T47D (cell line): ENCODE measurements at places on chromosomes 16 and 17.
A peak's percentile ranks its signal among the peaks of the same experiment; 100 is the strongest.

- no peak for DNase-seq
Observed at GRCh38 chr17:80718428-80718827, 173.8 kb downstream of the RPTOR start.

DNA sequence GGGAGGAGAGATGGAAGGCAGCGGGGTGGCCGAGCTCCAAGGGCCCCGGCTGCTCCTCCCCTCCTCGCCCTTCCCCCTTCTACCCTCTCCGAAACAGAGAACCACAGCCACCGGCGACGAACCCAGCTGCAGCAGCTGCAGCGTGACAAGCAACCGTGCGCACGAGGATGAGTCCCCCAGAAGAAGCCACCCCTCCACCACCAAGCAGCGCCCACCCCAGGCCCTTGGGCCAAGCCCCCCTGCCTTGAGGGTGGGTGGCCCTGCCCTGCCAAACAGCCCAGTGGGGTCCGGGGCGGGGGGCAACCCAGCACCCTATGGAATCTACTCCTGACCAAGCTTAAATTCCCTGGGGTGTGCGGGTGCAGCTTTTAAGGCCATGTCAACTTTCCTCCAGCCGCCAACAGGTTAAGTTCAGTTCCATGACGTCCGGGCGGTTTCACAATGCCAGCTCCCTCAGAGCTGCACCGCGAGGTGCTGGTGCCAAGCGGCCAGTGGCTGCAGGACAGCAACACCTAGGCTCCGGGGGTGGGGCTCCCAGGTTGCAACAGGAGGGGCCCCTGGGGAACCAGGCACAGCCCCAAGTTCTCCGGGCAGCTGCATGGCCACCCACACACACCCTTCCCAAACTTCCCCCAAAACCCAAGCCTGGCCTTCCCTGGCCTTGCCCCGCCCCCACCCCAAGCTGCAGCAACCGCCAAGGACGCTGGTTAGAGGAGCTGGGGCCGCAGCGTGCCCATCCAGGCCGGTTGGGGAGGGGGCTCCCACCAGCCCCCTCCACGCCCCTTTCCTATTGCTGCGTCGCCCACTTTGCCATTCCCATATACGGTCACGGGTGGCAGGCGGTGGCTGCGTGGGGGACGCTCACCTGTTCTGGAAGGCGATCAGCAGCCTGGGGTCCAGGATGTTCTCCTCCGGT, 2.0 kb downstream of the CBX4 start:
- peak; percentile 81 for DNase-seq

DNA sequence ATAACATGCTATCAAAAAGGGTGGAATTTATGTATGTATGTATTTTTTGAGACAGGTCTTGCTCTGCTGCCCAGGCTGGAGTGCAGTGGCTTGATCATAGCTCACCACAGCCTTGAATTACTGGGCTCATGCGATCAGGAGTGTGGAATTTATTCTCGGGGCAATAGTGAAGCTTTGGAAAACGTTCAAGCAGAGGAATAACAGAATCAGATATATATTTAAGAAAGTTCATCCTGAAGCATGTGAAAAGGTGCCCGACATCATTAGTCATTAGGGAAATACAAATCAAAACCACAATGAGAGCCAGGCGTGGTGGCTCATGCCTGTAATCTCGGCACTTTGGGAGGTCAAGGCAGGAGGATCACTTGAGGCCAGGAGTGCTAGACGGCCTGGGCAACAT, 7.7 kb upstream of the ITGAE start:
- DNase-seq, result no peak

DNA sequence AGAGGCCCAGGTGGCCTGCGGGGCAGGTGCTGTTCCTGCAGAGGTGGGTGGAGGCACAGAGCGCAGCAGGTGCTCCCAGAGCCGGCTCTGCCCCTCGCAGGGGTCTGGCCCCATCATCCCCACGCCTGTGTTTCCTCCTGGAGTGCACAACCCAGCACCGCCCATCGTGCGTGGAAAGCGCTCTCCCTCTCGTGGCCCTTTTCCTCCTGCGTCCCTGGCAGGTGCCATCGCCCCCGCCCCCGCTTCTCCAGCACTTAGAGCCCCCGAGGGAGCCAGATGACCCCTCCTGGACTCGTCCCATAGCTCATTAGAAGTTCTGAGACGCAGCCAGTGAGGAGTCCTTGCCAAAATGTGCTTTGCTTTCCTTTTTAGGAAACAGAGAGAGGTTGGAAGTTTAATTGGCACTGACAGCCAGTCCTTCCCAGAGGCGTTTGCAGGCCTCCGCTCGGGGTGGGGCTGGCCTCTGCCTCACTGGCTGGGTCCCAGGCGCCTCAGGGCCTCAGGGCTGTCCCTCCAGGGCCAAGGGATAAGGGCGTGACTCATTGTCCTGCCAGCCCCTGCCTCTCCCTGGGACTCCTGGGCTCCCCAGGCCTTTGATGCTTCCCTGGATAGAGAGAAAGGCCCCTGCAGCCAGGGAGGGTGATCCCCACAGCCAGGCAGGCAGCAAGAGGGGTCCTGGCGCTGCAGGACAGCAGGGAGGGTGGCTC, 32.2 kb upstream of the CHMP6 start:
- DNase-seq, result no peak

DNA sequence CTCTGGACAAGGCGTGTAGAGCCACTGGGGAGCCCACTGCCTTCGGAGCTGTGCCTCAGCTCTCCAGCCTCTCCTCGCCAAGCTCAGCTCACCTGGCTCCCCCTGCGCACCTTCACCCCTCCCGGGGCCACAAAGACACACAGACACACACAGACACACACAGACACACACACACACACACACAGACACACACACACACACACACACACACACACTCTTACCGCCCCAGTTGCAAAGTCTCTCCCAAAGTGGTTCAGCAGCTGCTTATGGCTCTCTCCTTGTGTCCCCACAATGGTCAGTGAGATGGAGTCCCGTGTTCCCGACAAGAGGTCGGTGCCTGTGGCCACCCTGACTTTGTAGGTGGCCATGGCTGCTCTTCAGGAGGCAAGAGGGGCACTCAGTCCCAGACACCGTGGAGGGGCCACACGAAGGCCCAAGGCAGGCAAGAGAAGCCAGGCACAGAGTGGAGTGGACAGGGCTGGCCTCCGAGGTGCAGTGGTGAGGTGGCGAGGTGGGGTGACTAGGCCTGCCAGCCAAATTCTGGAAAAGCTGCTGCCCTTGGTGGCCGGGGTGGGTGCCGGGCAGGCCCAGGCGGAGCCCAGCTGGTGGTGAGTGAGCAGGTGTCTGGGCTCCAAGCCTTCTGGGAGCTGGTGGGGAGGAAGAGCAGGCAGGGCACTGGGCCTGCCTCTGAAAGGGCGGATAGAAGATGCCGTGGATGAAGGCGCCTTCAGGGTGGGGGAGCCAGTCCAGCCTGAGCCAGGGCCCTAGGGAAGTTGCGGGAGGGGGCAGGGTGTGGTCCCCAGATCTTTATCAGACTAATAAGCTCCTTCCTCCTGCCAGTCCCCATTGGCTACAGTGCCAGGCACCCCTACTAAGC, at the start of gene ALOX12B:
Gene ALOX12B, minus strand, starts transcription at position 642 of the 877 bp plus-strand sequence. Its CDS starts 274 bp downstream, at position 368.
- DNase-seq, result no peak

- peak; percentile 95 for DNase-seq
Observed at GRCh38 chr17:1628856-1629503, 346 bp upstream of the SLC43A2 start.

- DNase-seq, result peak; percentile 38
Observed at GRCh38 chr17:81867991-81868673, 3.0 kb downstream of the ARHGDIA start.

- DNase-seq, result no peak
Observed at GRCh38 chr16:58906981-58907715, 173.0 kb upstream of the GOT2 start.

DNA sequence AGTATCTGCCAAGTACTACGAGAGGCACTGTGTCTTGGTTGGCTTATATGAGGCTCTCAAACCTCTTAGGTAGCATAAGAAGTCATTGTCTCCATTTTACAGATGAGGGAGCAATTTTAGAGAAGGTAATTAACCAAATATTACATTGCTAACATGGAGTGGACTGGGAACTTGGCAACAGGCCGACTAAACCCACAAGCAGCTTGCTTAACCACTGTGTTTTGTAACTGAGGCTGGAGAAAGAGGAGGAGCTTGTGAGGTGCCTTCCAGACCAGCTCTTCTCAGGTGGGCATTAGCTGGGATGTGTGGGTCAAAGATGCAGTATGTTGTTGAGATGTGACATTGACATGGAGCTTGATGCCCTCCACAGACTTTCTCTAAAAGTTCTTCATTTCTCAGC, 835.6 kb upstream of the RBFOX1 start:
- DNase-seq, result no peak

DNA sequence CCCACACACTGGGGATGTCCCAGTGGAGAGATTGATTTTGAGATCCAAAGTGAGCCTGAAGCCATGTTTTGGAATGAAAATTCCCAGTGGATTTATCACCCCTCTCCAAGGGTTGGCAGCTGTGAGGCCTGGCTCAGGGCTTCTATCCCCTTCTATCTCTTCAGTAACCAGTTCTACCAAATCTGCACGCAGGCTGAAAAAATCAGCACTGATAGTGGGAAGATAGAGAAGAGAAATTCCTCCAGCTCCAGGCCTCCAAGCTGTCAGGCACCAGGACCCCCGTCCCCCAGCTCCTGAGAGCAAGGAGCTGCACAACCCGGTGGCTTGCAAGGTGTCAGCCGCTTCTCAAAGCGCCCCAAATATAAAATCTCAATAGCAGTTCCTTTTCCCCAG, 1.0 kb downstream of the FLOT2 start:
- no peak for DNase-seq

DNA sequence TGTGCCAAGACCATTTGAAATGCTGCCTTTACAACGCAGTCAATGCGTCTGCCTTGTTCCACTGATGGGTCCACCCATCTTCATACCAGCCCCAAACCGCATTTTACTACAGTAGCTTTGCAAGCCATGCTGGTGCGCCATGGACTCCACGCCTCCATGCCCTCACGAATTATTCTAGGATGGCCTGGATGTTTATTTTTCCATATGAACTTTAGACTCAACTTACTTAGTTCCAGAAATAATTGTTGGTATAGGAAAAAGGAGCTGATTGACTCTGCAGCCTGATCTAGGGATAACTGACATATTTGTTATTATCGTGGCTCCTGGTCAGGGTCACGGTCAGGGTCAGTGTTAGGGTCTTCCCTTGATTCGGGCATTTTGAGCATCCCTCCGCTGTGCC, 70.0 kb upstream of the ZNF469 start:
- no peak for DNase-seq

GRCh38 chr17:38439436-38439835, 11.2 kb downstream of the ARHGAP23 start:
- no peak for DNase-seq

GRCh38 chr16:55622272-55622671, 33.5 kb upstream of the SLC6A2 start:
- DNase-seq, result no peak

GRCh38 chr16:84324434-84325262, 30.0 kb downstream of the WFDC1 start:
- no peak for DNase-seq

DNA sequence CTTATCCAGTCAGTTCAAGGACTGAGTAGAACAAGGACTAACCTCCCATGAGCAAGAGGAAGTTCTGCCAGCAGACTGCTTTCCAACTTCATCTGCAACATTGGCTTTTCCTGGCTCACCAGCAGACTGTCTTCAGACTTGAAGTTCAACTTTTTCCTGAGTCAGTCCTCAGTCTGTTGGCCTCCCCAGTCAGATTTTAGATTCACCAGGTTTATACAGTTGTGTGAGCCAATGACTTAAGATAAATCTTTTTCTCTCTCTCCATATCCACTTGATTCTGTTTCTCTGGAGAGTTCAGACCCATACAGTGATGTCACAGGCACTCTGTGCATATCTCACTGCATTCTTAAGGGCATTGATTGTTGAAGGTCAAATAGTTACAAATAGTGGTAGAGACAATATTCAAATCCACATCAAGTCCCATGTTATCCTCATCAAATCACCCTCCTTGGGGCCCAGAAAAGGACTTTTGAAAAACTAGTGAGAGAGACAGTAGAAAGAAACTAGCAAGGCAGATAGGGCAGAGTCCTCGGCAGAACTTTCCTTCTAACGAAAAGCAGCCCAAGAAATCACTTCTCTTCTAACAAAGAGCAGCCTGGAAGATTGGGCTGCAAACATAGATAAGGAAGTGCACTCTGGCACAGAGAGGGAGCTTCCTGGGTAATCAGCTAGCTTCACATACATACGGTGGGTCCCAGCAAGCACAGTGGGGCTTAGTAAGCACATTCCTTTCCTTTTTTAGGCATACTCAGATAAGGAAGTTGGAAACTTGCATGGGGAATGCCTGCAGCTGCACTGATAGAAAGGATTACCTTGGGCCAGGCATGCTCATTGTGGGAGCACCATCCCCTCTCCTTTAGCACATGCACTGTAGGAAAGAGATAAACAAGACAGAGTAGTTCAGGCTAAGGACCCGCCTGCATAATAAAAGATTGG, 132.3 kb upstream of the FAM20A start:
- DNase-seq, result no peak

DNA sequence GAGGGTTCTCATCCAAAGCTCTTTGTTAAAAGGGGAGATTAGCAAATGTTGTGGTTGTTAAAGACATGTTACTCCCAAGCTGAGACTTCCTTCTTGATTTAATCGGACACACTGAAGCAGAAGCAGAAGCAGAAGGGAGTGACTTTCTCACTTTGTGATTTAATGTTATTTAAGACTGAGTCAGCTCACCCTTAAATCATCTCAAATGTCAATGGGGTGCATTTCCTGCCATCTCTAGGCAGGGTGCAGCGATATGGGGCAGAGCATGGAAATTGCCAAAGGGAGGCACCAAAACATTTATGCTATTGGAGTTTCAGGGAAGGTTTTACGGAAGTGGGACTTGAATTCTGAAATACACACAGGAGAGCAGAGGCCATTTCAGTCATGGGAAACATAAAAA, 283.6 kb downstream of the ABCC12 start:
- no peak for DNase-seq

DNA sequence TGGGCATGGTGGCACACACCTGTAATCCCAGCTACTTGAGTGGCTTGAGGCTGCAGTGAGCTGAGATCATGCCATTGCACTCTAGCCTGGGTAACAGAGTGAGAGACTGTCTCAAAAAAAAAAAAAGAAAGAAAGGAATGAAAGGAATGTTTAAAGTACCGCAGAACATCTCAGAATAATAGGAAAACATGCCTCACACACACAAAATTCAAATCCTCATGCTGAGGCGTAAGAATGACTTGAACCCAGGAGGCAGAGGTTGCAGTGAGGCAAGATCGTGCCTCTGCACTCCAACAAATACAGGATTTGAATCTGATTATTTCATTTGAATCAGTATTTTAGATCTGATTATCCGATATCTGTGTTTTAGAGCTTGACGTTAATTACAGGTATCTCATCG, 21.3 kb upstream of the GAA start:
- DNase-seq, result no peak

DNA sequence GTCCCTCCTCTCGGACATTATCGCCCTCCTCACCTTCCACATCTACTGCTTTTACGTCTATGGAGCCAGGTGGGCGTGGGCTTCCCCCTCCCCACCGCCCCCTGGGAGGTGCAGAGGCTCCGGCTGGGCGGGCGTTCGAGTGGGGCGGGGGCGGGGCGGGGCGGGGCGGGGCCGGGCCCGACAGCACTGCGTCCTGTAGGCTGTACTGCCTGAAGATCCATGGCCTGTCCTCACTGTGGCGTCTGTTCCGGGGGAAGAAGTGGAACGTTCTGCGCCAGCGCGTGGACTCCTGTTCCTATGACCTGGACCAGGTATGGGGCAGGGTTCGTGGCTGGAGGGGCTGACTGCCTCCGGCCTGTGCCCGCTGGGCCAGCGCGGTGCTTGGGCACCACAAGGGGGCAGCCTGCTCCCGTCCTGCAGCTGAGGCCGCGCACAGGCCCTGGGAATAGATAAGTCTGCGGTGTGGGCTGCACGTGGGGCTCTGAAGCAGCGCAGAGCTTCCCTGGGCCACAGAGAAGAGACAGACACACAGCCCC, 9.2 kb downstream of the PIGQ start:
- no peak for DNase-seq
